Activated T-helper 1 cell treated with anti-CD3 and anti-CD28 coated beads, Interleukin-12 subunit alpha, Interleukin-12 subunit beta, Interleukin-2, Interleukin-4 antibody, amounts not matched to agents 30 ng/mL and 10 ng/mL and 1 ng/mL, durations not matched to agents 14 hours and 24 hours and 36 hours (primary cell): ENCODE measurements at places on chromosomes 5 and 9. TPM values are rescaled to one million over a fixed set of nuclear protein-coding genes. Genes with fewer than 3 reads are reported as not detected.

The GHR gene
- total RNA-seq: not detected in 2 replicates

DNA sequence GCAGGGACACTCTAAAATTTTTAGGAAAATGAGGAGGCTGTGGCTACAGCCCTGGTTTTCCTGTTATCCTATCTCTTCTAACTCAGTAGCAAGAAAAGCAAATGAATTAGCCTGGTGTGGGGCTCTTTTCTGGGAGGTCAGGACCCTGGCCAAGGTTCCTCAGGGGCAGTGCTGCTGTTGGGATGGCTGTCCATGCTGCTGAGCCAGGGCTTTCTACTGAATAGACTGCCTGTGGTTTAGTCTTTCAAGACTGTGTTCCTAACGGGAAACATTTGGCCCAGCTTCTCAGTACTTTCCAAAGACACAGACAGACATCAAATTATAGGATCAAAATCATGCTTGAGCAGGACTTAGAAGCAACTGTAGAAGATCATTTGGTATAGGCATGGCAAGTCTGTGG is 18.1 kb downstream of the TNC start:
- no peak for DNase-seq
- H3K36me3 ChIP-seq: peaks cover 1% of the 10 kb centered on the region
- peaks cover 7% of the 10 kb centered on the region for H3K27me3 ChIP-seq
- H3K27ac ChIP-seq: no peak overlapping the region

The SPATA31D4 gene
- total RNA-seq: not detected in 2 replicates

The CTXN3 gene
- not detected in 2 replicates for total RNA-seq

The SPATA9 gene
- total RNA-seq: not detected in 2 replicates
